ENCODE measurements at places on chromosomes 4 and X.

DNA sequence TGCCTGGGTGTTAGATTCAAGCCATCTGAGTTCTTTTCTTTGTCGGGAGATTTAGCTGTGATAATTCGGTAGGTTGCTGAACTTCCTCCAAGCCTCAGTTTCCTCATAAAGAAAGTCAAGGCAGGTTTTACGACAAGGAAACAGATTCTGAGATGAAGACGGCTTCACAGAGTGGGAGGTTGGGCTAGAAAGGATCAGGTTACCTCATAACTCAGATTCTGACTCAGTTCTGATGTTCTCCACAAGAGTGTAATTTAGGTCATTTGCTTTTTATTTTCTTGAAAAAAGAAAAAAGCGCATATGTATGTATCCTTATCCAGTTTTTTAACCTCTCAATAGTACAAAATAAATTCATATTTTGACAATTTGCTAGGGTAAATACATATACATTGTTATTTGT, 47.2 kb upstream of the ELOVL6 start:
- no peak overlapping the region for H3K4me3 ChIP-seq
- no peaks in the 10 kb centered on the region for H3K27me3 ChIP-seq
- no peaks in the 10 kb centered on the region for H3K4me1 ChIP-seq
- H3K36me3 ChIP-seq = no peaks in the 10 kb centered on the region

GRCh38 chrX:55107911-55108310, 19.1 kb downstream of the PAGE2 start:
- peaks cover 8% of the 10 kb centered on the region for H3K4me1 ChIP-seq
- no peak overlapping the region for H3K4me3 ChIP-seq
- DNase-seq = no peak
- no peaks in the 10 kb centered on the region for H3K36me3 ChIP-seq
- no peak overlapping the region for H3K27ac ChIP-seq

DNA sequence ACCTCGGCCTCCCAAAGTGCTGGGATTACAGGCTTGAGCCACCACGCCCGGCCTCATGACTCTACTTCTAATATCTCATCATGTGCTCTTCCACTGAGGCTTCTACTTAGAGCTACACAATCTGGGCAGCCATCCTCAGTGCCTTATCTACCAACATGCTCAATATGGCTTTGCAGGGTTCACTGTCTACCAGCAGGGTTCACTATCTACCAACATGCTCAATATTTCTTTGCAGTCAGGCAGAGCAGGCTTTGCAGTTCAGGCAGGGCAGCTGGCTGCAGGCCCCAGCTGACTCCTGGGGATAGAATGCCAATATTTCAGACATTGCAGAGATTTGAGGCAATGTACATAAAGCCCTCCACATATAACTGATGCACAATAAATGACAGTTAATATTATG, 47.5 kb downstream of the PKD2 start:
- H3K4me1 ChIP-seq = no peaks in the 10 kb centered on the region
- no peak overlapping the region for H3K27ac ChIP-seq
- no peaks in the 10 kb centered on the region for H3K27me3 ChIP-seq
- no peak overlapping the region for H3K4me3 ChIP-seq

GRCh38 chr4:39715788-39716187, 17.9 kb downstream of the UBE2K start:
- no peak overlapping the region for H3K27ac ChIP-seq
- no peaks in the 10 kb centered on the region for H3K27me3 ChIP-seq

GRCh38 chr4:26267087-26267486, 53.7 kb upstream of the RBPJ start:
- DNase-seq = no peak
- H3K27me3 ChIP-seq = no peaks in the 10 kb centered on the region
- no peaks in the 10 kb centered on the region for H3K4me1 ChIP-seq
- no peak overlapping the region for H3K4me3 ChIP-seq

DNA sequence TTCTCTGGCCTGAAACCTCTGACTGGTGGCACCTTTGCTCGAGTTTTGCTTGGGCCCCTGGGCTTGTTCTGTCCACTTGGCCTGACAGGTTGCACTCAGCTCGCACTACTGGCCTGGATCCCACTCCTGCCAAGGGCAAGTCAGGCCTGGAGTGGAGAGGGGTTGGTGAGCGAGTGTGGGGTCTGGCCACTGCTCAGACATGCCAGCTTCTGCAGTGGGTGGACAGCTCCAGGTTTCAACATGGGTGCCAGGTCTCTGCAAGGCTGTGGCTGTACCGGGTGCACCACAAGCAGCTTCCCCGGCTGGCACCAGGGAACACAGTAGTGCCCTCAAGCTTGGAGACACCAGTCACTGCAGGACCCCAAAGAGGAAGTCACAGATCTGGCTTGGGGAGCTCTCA, 91.6 kb upstream of the CXorf51A start:
- H3K4me3 ChIP-seq = no peak overlapping the region
- H3K27ac ChIP-seq = no peak overlapping the region
- no peaks in the 10 kb centered on the region for H3K4me1 ChIP-seq
- H3K27me3 ChIP-seq = no peaks in the 10 kb centered on the region
- no peak for DNase-seq

DNA sequence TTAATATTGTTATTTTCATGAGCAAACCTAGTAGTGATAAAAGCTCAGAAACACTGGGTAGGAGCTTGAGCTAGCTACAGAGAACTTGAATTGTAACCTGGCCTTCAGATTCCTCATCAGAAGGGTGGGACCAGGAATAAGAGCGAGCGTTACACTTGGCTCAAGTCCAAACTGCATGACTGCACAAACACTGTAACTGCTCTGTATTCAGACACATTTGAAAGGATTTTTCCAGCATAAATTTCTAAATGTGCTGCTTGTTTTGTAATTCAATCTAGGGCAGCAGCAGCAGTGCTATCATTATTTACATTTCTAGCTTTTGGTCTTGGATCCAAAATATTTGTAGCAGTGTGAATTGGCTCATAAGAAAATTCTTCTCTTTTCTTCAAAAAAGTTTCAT, 133.0 kb upstream of the TMLHE start:
- H3K36me3 ChIP-seq = no peaks in the 10 kb centered on the region
- H3K4me3 ChIP-seq = no peak overlapping the region
- no peak overlapping the region for H3K27ac ChIP-seq
- DNase-seq = no peak
- H3K27me3 ChIP-seq = no peaks in the 10 kb centered on the region

DNA sequence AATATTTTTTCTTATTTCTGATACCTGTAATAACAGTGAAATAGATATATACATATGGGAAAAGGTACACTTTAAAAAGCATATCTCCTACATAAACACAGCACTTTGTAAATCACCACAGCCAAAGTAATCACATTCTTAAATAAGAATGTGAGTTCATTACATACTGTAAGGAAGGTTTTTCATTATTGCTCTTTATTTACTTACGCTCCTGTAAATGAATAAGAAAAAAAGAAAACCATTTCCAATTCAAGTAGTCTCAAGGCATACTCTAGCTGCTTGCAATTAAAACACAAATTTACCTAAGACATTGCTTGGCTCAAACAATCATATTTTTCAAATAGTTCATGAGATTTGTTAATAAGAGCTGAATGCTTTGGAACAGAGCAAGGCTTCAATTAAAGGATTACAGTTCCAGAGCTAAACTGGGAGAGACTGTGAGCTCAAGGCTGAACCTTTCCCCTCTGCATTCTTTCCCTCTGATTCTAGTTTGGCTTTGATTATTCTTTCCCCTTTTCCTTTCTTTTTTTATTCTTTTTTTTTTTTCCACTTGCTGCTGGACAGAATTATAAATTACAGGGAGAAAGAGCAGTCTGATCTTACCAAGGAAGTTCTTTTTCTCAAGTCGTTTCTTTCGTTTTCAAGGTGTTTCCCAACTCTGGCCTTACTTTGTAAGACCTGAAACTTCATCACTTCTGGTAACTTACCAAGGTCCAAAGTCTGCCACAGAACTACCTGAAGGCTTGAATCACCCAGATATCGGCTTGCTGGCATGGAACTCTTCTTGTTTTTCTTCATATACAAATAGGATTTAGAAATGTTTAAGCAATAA, 278.3 kb downstream of the INPP4B start:
- no peak overlapping the region for H3K4me3 ChIP-seq
- no peak for DNase-seq
- no peaks in the 10 kb centered on the region for H3K27me3 ChIP-seq
- no peak overlapping the region for H3K27ac ChIP-seq
- no peaks in the 10 kb centered on the region for H3K36me3 ChIP-seq
- H3K4me1 ChIP-seq = no peaks in the 10 kb centered on the region

DNA sequence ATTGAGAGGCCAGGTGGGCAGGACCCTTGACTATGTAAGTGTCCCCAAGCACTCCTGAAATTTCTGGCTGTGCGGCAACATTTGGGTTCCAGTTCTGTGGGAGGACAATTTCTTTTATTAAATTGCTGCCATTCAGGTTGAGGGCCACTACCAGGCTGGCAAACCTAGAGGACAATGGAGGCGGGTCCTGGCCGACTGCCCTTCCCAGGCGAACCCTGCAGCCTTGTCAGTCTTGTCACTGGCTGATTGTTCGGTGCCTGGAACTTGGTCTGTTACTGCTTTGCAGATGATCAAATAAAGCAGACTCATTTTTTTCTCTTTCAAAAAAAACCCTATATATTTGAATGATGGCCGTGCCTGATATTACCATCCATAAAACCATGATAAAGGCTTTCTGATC, 6.6 kb upstream of the TMEM128 start:
- no peaks in the 10 kb centered on the region for H3K4me1 ChIP-seq
- DNase-seq = no peak
- H3K27ac ChIP-seq = no peak overlapping the region
- no peak overlapping the region for H3K4me3 ChIP-seq

DNA sequence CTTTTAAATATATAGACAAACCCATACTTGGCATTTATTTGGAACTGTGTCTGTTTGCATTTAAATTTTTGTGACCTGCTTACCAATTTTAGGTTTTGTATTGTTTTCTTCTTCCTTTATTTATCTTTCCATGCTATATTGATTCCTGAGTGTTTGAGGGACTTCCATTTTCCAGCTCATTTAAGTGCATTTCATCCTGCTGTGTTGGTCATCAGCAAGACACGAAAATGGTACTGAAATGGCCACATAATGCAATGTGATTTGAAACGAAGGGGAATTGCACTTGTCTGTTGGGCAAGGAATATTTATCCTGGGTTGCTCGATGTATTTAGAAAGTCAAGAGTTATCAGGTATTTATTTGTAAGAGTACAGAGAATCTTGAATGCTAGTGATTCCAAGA, 524.3 kb upstream of the MAGEB2 start:
- no peak for DNase-seq
- no peaks in the 10 kb centered on the region for H3K4me1 ChIP-seq
- no peak overlapping the region for H3K4me3 ChIP-seq
- no peaks in the 10 kb centered on the region for H3K27me3 ChIP-seq
- no peak overlapping the region for H3K27ac ChIP-seq

DNA sequence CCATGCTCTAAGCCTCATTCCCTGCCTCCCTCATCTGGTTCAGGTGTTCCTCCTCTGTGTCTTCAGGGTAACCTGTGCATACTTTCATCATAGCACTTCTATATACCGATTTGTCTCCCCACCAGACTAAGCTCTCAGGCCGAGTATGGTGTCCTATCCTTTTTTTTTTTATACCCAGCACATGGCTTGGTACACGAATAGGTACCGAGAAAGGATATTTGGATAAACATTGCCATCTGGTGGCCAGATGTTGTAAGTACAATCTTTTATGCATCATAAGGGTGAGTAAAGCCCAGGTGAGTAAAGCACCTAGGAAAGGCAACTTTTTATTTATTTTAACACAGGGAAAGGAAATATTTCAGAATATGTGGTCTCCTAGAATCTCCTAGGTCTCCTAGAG, 68.4 kb downstream of the MID2 start:
- DNase-seq = no peak
- H3K4me1 ChIP-seq = no peaks in the 10 kb centered on the region
- H3K4me3 ChIP-seq = no peak overlapping the region
- no peaks in the 10 kb centered on the region for H3K36me3 ChIP-seq
- H3K27me3 ChIP-seq = no peaks in the 10 kb centered on the region

DNA sequence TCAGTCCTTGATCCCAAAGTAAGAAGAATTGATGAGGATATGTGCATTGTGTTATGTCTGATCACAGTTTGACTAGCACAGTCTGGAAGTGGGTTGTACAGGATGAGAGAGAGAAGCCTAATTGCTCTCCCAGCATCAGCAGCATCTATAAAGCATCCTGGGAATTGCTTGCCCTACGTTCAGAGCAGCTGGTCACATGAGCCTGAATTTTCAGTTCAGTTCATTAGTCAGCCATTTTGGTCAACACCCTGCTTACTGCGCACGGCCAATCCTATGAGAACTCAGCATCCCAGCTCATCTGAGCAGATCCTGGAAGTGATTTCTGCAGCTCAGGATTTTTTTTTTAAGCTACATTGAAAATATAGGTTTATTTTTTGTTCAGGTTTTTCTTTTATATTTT, at the start of gene RUFY3:
RUFY3 (plus strand) TSS at position 218 of the 400 bp plus-strand sequence. CDS start 610 bp downstream, outside the sequence.
- H3K36me3 ChIP-seq = no peaks in the 10 kb centered on the region
- peak within 1 kb of the TSS; percentile 52 for H3K27ac ChIP-seq
- no peak for DNase-seq
- H3K27me3 ChIP-seq = no peaks in the 10 kb centered on the region
- H3K4me3 ChIP-seq = peak within 1 kb of the TSS; percentile 37

DNA sequence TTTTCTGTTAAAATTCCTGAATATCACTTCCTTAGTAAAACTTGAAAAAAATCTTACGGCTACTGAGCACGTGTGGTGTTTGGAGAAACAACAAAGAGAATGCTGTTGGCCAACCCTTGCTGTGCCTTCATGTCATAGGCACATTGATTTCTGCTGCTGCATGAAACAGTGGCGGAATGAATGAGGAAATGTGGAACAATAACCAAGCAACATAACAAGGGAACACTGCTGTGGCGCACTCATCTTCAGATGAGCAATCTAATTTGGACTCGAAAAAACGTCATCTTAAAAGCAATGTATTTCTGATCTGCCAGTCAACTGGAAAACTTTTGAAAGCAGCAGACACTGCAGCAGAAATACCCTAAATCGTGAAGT, 51.4 kb downstream of the PROM1 start:
- no peaks in the 10 kb centered on the region for H3K27me3 ChIP-seq
- no peak overlapping the region for H3K27ac ChIP-seq
- DNase-seq = no peak
- no peak overlapping the region for H3K4me3 ChIP-seq

GRCh38 chr4:47705326-47705981, 132.4 kb downstream of the CORIN start:
- no peak overlapping the region for H3K4me3 ChIP-seq
- no peak overlapping the region for H3K27ac ChIP-seq
- DNase-seq = no peak
- H3K36me3 ChIP-seq = no peaks in the 10 kb centered on the region
- H3K4me1 ChIP-seq = no peaks in the 10 kb centered on the region
- H3K27me3 ChIP-seq = no peaks in the 10 kb centered on the region

DNA sequence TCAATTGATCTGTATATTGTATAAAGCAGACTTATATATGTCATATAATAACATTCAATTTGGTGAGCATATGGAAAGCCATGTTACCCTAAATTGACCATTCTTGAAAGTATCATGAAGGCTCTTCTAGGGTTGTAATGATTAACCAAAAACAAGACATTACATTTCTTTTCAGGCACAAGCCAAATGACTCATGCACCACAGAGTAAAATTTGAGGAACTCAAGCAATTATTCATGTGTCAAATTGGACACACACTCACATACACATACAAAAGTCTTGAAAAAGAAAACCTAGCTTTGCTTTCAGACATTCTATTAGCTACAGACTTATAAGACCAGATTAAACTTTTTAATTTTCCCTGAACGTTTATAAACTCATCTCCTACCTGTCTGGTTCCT, 146.5 kb upstream of the PCDH18 start:
- H3K4me1 ChIP-seq = no peaks in the 10 kb centered on the region
- no peak overlapping the region for H3K27ac ChIP-seq
- DNase-seq = no peak
- no peak overlapping the region for H3K4me3 ChIP-seq
- no peaks in the 10 kb centered on the region for H3K27me3 ChIP-seq
- no peaks in the 10 kb centered on the region for H3K36me3 ChIP-seq

- no peak overlapping the region for H3K4me3 ChIP-seq
- DNase-seq = no peak
- no peaks in the 10 kb centered on the region for H3K27me3 ChIP-seq
- no peaks in the 10 kb centered on the region for H3K36me3 ChIP-seq
Measured at GRCh38 chr4:79298484-79298883, 27.4 kb downstream of the NAA11 start.
